Aorta (tissue), 5 donors: ENCODE measurements at places on chromosomes 12 and 14. TPM values are rescaled to one million over a fixed set of nuclear protein-coding genes. Genes with fewer than 3 reads are reported as not detected.

The FOXA1 gene
- not detected for total RNA-seq

The SIRT4 gene
- 1.6 TPM for total RNA-seq

GRCh38 chr12:26884765-26885576 is 52.0 kb upstream of the ITPR2 start:
- DNase-seq: peak; percentile 83

GRCh38 chr12:103114296-103115055 is 157.0 kb downstream of the ASCL1 start:
- DNase-seq: no peak

The NKX2-1 gene
- not detected for total RNA-seq

DNA sequence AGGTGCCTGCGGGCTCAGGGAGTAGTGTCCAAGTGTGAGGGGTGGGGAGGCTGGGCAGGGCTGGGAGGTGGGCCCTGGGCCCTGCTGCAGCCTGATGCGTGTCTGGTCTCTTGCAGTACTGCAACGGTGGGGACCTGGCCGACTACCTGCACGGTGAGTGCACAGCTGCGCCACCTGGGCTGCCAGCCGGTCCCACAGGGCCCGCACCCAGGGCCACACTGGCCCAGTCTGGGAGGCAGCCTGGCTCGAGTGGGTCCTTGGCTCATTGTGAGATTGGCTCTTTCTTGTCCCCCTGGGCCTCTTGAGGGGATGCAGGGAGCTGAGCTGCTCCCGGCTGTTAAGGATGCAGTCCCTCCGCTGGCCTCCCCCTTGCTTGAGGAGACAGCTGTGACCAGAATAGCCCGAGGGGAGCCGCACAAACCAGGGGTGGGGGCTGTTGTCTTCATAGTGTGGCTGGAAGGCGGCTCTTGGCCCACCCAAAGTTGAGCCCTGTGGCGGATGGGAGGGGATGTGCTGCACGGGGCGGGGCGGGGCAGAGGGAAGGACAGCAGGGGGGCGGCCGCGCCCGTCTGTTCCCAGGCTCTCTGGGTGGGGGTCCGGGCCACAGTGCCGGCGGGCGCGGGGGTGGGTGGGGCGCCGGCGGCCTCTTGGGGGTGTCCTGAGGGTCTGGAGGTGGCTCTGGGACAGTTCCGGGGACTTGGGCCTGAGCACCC is 13.1 kb downstream of the ULK1 start:
- no peak for DNase-seq
